Posterior cingulate gyrus (tissue), 11 donors: ENCODE measurements at places on chromosomes 1 and 21.

DNA sequence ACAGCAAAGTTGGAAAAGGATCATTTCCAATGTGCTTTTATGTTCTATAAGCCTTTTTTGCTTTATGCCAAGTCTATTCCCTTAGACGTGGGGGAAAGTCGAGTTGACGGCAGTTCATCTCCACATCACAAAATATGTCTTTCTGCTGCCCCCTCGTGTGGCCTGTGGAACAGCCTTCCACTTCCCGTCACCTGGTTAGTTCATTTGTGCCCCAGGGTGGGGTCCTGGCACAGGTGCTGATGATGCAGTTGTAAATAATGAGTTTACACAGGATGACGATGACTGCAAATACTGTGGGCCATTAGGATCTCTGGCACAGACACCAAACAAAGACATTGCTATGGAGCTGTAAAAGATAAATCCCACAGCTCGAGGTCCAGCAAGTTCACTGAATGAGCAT lies 10.0 kb upstream of the OTUD3 start:
- DNase-seq, result no peak

DNA sequence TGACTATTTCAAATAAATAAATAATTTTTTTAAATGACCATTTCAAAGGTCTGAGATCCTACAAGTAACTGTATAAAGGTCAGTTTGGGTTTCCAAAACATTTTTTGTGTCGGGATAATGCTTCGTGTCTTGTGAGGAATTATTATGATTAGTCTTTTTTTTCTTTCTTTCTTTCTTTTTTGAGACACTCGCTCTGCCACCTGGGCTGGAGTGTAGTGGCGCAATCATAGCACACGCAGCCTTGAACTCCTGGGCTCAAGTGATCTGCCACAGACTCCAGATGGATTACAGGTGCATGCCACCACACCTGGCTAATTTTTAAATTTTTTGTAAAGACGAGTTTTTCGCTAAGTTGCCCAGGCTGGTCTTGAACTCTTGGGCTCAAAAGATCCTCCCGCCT lies 1.9 kb upstream of the SDE2 start:
- no peak for DNase-seq

DNA sequence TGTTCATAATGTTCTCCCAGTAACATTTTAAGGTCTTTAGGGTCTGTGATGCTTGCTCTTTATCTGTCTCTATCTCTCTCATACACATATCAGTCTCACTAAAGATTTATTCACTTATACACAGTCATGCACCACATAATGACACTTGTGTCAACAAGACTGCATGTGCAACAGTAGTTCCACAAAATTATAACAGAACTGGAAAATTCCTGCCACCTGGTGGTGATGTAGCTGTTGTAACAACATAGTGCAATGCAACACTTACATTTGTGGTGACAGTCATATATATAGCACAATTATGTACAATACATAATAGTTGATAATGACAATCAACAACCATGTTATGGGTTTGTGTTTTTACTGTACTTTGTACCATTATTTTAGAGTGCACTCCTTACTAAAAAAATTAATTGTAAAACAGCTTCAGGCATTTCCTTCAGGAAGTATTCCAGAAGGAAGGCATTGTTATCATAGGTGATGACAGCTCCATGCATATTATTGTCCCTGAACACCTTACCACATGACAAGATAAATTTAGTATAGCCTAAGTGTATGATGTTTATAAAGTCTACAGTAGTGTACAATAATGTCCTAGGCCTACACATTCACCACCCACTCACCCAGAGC lies 8.1 kb downstream of the TDRD5 start:
- DNase-seq, result no peak

GRCh38 chr1:181783208-181783607 lies 278.3 kb downstream of the ZNF648 start:
- no peak for DNase-seq

- DNase-seq, result no peak
These were observed 19.6 kb downstream of the ABCB10 start for GRCh38 chr1:229538945-229539344.

- no peak for DNase-seq
These were observed 11.6 kb downstream of the PABPC4 start for GRCh38 chr1:39564941-39565340.

DNA sequence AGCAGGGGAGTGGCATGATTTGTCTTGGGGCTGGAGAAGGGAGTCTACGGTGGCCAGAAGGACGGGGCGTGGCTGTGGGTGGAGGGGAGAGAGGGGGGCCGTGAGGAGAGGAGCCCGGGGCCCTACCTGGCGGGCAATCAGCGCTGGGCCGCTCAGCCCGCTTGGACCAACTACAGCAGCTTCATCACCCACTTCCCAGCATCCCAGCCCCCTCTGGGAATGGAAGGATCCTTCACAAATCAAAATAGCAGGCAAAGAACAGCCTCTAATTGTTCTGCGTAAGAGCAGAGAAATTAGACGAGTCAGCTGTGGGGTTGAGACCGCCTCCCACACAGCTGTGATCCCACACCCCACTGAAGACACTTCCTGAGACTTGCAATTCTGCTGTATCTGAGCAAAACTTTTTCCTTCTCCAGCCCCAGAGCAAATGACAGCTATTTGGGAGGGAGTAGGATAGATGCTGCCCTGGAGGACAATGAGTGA lies 43.5 kb downstream of the OPRD1 start:
- DNase-seq, result no peak

DNA sequence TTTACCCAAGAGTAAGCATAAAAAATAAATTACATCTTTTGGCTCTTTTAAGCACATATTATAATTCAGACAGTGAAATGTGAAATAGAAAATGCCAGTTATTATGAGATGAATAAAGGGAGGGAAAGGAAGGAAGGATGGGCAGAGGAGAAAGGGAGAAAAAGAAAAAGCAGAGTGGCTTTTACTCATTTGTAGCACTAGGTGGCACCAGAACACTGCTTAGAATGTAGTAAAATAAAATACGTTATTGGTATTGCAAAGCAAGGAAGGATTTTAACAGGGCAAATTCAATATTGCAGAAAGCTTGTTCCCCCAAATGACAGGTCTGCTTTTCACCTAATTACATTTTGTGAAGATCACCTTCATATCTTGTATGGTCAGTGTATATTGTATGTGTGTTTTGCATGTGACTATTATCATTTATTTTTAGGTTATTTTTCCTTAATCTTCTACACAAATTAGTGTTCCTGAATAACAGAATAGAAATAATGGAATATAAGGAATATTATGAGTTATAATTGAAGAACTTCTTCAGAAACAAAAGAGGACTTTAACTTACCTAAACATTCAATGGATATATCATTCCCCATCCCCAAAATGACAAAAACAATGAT lies 9.1 kb upstream of the PCNX2 start:
- no peak for DNase-seq
